ENCODE measurements at places on chromosomes 16 and 17.

GRCh38 chr16:69725480-69726312 lies 664 bp downstream of the NQO1 start:
- DNase-seq: no peak

- DNase-seq: no peak
Observed at GRCh38 chr17:2214929-2215615, 88.5 kb downstream of the SMG6 start.

- no peak for DNase-seq
Observed at GRCh38 chr17:19357761-19358160, 4.8 kb downstream of the B9D1 start.

DNA sequence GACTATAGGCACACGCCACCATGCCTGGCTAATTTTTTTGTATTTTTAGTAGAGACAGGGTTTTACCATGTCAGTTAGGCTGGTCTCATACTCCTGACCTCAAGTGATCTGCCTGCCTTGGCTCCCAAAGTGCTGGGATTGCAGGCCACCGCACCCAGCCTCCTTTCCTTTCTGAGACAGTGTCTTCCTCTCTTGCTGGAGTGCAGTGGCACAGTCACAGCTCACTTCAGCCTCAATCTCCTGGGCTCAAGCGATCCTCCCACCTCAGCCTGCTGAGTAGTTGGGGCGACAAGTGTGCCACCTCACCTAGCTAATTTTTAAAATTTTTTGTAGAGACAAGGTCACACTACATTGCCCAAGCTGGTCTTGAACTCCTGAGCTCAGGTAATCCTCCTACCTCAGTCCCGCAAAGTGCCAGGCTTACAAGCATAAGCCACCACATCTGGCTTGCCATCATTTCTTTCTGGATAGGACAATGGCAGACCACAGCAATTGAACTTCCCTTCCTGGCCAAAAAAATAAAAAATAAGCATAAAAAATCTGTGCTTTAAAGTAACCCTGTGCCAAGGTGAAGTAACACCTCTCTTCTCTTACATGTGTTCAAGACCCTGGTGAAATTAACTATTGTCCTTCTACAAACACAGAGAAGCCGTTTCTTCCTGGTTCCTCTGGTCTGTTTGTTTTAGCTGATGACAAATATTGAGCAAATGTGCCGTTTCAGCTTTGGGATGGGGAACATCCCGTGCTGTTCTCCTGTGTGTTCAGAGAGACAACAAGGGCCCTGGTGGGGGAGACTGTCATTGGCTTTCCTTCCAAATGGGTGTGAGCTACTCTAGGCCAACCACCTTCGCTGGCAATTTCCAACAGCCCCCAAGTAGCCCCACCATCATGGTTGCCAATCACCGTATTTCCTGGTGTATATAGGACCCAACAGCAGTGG lies 60.2 kb downstream of the EMP2 start:
- no peak for DNase-seq

DNA sequence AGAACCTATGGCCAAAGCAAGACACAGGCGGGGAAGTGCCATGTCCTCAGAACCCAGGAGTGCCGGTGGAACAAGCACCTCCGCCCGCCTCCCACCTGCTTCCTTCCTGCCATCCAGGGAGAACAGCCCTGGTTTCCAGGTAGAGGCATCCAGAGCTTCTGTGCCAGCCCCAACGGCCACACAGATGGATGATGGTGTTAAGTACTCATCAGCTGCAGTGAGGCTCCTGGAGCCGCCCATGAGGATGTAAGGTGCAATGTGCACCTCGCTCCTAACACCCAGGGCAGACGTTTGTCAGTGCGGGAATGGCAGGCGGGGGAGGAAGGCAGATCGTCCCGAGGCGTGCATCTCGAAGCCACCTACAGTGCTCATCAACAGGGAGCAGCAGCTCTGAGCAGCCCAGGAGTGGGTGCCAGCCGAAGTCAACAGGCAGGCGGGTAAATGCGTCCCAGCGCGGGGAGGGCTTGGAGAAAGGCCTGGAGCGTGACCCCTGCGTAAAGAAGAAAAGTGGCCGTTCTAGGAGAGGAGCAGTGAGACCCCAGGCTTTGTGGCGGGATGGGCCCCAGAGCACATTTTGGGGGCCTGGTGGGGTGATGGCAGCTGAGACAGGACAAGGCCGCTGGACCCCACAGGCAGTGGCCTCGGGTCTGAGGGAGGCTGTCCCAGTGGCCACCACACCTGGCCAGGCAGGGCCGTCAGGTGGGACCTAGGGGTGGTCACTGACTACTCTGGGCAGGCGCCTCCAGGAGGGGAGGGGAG lies 46.1 kb upstream of the ACSF3 start:
- no peak for DNase-seq

DNA sequence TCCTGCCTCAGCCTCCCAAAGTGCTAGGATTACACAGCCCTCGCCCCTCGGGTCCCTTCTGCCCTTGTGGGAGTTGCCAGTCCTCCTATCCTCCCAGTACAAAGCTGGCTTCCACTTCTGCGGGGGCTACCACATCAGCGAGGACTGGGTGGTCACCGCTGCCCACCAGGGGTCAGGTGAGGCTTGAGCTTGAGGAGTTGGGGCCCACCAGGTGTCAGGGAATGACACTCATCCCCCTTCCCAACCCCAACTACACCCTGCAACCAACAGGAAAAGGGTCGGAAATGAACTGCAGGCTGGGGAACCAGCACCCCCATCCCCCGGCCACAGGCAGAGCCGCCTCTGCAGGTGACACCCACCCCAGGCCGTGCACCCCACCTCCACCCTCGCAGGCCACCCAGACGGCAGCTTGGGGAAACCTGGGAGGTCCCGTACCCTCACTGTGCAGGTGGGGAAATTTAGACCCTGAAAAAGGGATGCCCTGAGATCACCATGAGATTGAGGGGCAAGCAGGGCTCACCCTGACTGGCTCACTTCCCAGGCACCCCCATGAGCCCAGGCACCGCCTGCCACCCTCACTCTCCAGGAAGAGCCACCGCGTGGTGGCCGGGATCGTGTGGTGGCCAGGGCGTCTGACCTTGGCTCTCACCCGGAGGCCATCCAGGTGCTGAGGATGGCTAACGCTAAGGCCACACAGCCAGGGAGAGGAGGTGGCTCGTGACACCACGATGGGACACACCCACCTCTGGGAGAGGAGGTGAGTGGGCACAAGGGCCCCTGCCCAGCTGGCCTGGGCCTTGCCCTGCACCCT lies 8.0 kb downstream of the CTRB1 start:
- no peak for DNase-seq

- no peak for DNase-seq
Observed at GRCh38 chr17:40567377-40567776, 2.1 kb upstream of the CCR7 start.

- DNase-seq: no peak
Observed at GRCh38 chr16:88524973-88525662, 45.1 kb upstream of the ZC3H18 start.

GRCh38 chr16:89195521-89196171 lies 4.7 kb downstream of the SLC22A31 start:
- no peak for DNase-seq

DNA sequence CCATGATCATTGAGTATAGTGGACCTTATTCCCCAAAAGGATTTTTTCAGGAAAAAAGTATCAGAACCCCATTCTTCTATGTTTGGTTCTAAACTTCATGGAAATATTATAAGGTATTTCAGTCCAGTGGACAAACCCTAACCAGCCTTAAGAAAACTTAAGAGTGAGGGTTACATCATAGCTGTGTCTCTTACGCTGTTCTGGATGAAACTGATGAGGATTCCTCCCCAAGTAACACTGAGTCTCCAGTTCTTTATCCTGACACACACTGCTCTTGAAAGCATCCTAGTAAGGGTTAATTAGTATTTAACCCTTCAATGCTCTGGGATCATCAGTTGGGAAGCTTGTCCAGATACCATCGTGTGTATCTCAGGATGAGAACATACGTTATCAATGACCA lies 5.0 kb downstream of the LYRM1 start:
- DNase-seq: no peak

- no peak for DNase-seq
Observed at GRCh38 chr16:3389663-3390338, 11.0 kb downstream of the ZSCAN32 start.

DNA sequence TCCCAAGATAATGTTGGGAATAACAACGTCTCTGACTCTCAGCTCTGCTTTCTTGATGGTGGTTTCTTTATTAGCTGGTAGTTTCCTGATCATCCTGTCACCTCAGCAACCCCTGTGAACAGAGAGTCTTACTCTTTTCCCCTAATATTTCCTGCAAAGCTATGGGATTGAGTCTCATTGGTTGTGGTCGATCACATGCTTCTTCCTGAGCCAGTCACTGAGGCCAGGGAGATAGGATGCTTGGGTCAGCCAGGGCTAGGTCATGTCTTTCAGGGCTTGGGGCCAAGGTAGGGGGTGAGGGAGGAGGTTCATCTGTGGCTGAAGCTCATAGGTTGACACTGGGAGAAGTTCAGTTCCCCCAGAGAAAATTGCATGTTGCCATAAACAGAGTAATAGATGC lies 114.3 kb downstream of the ABCC1 start:
- DNase-seq: no peak

- DNase-seq: no peak
Observed at GRCh38 chr17:1045456-1045855, 48.5 kb downstream of the TIMM22 start.

GRCh38 chr16:74760007-74760767 lies 14.4 kb downstream of the FA2H start:
- no peak for DNase-seq

GRCh38 chr16:85227946-85228862 lies 115.9 kb upstream of the CIBAR2 start:
- DNase-seq: no peak

GRCh38 chr16:78956859-78957258 lies 643.7 kb downstream of the MAF start:
- DNase-seq: no peak

DNA sequence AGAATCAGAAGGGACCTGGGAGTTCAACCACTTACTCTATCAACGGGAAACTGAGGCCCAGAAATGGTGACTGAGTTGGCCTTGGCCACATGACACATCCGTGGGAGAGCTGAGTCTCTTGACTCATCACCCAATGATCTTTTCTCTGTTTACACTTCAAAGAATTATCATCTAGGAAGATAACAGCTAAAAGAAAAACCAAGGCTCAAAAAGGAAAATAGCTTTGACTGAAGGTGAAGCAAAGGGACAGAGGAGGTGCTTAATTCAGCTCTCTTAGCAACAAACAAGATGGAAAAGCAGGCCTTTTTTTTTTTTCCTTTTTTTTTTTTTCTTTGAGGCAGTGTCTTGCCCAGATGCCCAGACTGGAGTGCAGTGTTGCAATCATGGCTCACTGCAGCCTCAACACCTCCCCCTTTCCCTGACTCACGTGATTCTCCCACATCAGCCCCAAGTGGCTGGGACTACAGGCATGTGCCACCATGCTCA lies 16.7 kb downstream of the ERCC4 start:
- DNase-seq: no peak

DNA sequence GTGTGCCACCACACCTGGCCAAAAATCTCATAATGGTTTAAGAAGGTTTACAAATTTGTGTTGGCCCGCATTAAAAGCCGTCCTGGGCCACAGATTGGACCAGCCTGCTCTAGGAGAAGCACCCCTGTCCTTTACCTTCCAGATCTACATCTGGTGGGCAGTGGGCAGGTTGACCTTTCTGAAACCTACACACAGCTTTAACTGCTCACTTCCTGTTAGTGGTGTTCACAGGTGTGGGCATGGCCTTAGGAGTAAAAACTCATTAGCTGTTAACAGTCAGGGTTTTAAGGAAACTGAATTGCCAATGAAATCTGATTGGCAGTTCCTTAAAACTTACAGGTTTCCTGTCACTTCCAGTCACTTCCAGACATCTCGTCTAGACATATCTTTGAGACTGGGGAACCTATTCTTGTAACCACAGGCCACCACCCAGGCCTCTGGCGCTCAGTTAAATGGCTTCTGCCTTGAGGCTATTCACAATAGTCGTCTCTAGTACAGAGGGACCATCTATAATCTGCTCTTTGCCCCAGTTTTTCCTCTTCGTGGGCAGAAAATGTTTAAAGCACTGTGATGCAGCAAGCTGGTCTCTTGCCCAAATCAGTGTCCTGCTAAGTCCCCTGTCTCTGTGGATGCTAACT lies 29.3 kb downstream of the GNGT2 start:
- no peak for DNase-seq

DNA sequence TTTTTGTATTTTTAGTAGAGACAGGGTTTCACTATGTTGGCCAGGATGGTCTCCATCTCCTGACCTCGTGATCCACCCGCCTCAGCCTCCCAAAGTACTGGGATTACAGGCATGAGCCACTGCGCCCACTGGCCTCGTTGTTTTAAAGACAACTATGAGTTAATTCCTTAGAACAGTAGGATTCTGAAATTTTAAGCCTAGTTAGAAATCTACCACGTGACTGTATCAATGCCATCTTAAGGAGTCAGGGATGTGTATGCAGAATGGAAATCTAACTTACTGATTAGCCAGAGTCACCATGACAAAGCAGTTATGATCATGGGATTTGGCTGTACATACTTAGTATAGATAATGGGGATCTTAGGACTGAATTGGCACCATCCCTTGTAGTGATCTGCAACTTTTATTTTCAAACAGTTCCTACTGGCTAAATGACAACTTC lies 2.8 kb downstream of the CEP20 start:
- DNase-seq: no peak

DNA sequence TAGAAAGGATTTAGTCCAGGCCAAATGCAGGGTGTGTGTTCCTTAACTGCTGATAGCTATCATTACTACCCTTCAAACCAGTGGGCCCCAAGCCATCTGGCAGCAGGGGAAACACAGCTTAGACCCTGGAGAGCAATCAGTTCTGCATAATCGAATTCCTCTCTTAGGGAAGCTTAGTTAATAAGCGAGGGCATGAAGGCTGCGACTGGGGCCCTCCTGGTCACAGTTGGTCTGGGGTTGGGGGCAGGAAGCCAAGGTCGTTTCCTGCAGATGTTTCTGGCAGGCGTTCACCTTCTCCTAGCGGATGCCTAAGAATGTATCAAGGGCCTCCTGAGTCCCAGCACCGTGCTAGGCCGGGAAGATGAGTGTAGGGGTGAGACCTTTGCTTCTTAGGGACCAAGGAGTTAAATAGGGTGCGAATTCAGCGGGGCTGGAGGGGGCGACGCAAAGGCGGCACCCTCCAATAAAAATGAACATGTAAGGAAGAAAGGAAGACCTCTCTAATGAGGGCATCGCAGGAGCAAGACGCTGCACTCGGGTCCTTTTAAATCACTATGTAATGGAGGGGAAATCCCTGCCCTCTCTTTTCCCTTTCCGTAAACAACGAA lies 16.5 kb upstream of the EEF2K start:
- DNase-seq: no peak

- no peak for DNase-seq
Observed at GRCh38 chr16:18975109-18975508, 8.6 kb upstream of the TMC7 start.

- DNase-seq: no peak
Observed at GRCh38 chr17:13474073-13474800, 127.5 kb downstream of the HS3ST3A1 start.
